ENCODE measurements at places on chromosomes 7 and 10.

- no peak for DNase-seq
- no peaks in the 10 kb centered on the region for H3K4me1 ChIP-seq
- no peaks in the 10 kb centered on the region for H3K36me3 ChIP-seq
Measured at GRCh38 chr7:95976369-95977060, 204.2 kb downstream of the DYNC1I1 start.

- DNase-seq, result no peak
- peak overlapping the region; percentile 81 for H3K4me3 ChIP-seq
- no peaks in the 10 kb centered on the region for H3K27me3 ChIP-seq
Measured at GRCh38 chr7:2354939-2355704, 495 bp downstream of the EIF3B start.

DNA sequence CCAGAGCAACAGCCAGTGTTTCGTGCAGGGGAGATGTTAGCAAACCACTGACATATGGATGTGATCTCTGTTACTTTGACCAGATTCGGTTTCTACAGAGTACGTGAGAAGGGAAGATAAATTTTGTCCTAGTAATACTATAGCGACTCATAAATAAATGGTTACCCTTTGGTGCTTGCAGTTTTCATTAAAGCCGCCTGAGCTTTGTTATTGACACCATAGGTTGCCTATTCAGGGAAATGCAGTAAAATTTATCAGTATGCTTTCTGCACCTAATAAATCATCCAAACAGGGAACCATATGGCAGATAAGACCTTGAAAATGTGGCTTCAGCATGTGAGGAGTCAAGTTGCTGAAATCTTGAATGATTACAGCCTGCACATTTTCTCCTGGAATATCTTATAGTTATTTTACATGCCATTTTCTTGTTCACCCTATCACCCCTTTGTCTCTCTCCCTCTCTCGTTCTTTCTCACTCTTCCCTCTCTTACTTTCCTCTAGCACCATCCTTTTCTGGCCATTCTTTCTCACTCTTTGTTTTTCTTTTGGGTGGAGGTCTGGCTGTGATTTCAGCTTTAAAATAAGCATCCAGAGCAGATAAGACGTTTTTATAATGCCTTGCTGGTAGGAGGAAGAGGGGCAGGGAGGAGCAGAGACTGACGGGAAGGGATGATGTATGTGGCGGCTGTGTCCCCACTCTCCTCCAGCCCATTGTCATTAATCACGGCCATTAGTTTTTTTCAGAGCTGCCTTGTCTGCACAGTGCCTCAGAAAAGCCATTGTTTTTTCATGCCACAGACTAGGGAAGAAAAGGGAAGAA is 182.5 kb downstream of the LRMDA start:
- peak; percentile 45 for DNase-seq
- H3K27ac ChIP-seq, result no peak overlapping the region
- no peaks in the 10 kb centered on the region for H3K4me1 ChIP-seq
- H3K36me3 ChIP-seq, result no peaks in the 10 kb centered on the region
- H3K4me3 ChIP-seq, result no peak overlapping the region

GRCh38 chr7:30225863-30226613 is 58.4 kb upstream of the ZNRF2 start:
- peaks cover 13% of the 10 kb centered on the region for H3K4me1 ChIP-seq
- peak; percentile 82 for DNase-seq
- H3K36me3 ChIP-seq, result no peaks in the 10 kb centered on the region
- peak overlapping the region; percentile 11 for H3K27ac ChIP-seq

- H3K4me3 ChIP-seq, result no peak overlapping the region
- H3K36me3 ChIP-seq, result no peaks in the 10 kb centered on the region
- DNase-seq, result peak; percentile 92
- peaks cover 7% of the 10 kb centered on the region for H3K4me1 ChIP-seq
- H3K27me3 ChIP-seq, result no peaks in the 10 kb centered on the region
Measured at GRCh38 chr10:44724415-44725174, 186.5 kb upstream of the TMEM72 start.

GRCh38 chr7:8208816-8209215 is 53.2 kb downstream of the ICA1 start:
- no peaks in the 10 kb centered on the region for H3K36me3 ChIP-seq
- DNase-seq, result no peak
- no peaks in the 10 kb centered on the region for H3K27me3 ChIP-seq
- H3K4me3 ChIP-seq, result no peak overlapping the region

- no peaks in the 10 kb centered on the region for H3K36me3 ChIP-seq
- no peak overlapping the region for H3K4me3 ChIP-seq
- no peaks in the 10 kb centered on the region for H3K4me1 ChIP-seq
- no peaks in the 10 kb centered on the region for H3K27me3 ChIP-seq
- no peak overlapping the region for H3K27ac ChIP-seq
Measured at GRCh38 chr7:51705701-51706100, 389.1 kb upstream of the COBL start.

- no peaks in the 10 kb centered on the region for H3K36me3 ChIP-seq
Measured at GRCh38 chr10:22713853-22714478, 412 bp downstream of the PIP4K2A start.

- H3K27me3 ChIP-seq, result no peaks in the 10 kb centered on the region
- H3K4me1 ChIP-seq, result no peaks in the 10 kb centered on the region
- no peaks in the 10 kb centered on the region for H3K36me3 ChIP-seq
- H3K4me3 ChIP-seq, result no peak overlapping the region
- DNase-seq, result no peak
Measured at GRCh38 chr7:90262438-90262837, 17.5 kb downstream of the CFAP69 start.

GRCh38 chr10:110994406-110995086 is 75.1 kb downstream of the SHOC2 start:
- H3K4me1 ChIP-seq, result peaks cover 23% of the 10 kb centered on the region
- no peak for DNase-seq
- H3K27me3 ChIP-seq, result no peaks in the 10 kb centered on the region

- H3K27me3 ChIP-seq, result no peaks in the 10 kb centered on the region
- no peaks in the 10 kb centered on the region for H3K36me3 ChIP-seq
- H3K4me3 ChIP-seq, result no peak overlapping the region
- peak; percentile 99 for DNase-seq
- H3K27ac ChIP-seq, result peak overlapping the region; percentile 83
- peaks cover 17% of the 10 kb centered on the region for H3K4me1 ChIP-seq
Measured at GRCh38 chr7:43674559-43675436, 54.5 kb downstream of the COA1 start.

DNA sequence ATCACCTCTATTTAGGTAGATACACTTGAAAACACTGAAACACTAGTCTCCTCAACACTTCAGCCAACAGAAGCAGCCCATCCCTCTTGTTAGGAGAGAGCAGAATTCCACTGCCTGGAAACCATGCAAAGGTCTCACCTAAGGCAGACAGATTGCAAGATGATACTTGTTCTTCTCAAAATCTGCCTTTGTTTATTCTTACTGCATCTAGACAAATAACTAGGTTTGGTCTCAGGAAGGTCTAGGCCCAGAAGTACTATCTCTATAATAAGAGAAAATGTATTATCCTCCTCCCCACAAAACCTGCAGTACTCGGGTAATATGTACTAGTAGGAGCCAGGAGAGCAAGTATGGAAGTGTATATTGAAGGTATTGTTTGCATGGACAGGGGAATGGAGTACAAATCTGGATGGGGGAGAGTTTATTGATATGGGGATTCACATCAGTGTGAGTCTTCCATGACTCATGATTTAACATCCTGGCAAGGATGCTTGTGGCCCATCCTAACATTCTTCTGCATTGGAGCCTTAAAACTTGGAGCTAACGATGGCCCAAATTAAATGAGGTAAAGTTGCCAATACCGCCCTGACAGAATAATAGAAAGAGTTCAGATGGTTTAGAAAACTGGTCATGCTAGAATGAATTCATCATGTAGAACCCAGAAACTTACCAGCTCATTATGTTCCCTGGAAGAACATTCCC is 109.2 kb downstream of the EPC1 start:
- H3K4me3 ChIP-seq, result no peak overlapping the region
- H3K4me1 ChIP-seq, result peaks cover 9% of the 10 kb centered on the region
- DNase-seq, result peak; percentile 89
- H3K27me3 ChIP-seq, result no peaks in the 10 kb centered on the region
- no peaks in the 10 kb centered on the region for H3K36me3 ChIP-seq

DNA sequence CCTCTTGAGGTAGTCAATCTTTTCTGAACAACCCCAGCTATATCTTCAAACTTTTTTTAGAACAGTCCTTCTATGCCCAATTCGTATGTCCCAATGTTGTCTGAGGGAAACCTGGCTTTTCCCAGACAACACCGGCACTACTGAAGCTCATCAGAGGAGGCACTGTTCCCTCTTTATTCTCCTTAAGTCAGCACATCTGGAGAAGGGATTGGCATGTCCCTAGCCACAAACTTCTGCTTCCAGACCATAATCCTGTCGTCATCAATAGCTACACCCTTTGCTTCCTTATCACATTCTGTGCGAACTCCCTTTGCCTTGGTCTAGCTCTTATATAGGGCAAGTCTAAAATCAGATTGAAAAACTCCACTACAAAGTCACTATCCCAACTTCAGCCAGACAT is 22.9 kb downstream of the PON3 start:
- H3K4me3 ChIP-seq, result no peak overlapping the region
- no peak overlapping the region for H3K27ac ChIP-seq
- no peaks in the 10 kb centered on the region for H3K27me3 ChIP-seq
- no peaks in the 10 kb centered on the region for H3K36me3 ChIP-seq
- no peaks in the 10 kb centered on the region for H3K4me1 ChIP-seq
- no peak for DNase-seq

DNA sequence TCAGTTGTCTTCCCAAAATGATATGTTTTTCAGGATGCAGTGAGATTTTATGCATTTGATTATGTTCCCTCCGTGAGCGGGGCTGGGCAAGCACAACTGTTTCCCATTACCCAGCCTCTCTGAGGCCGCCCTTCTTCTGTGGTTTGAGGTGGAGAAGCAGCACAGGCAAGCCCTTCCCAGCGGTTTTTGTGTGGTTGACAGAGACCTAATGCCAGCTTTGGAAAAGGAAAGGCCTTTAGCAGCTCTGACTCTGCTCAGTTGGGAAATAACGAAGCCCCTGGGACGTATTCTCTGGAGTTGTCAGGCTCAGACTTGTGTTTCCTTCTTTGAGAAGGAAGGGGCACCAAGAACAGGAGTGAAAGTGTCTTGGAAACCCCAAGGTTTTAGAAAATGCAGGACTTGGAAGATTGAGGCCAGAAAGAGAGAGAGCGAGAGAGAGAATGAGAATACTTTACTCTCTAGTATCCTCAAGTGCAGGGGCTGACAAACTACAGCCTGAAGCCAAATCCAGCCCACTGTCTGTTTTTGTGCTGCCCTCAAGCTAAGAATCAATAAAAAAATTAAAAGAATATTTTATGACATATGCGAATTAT is 20.6 kb upstream of the PDCD4 start:
- peaks cover 2% of the 10 kb centered on the region for H3K27me3 ChIP-seq
- H3K4me1 ChIP-seq, result no peaks in the 10 kb centered on the region
- no peak for DNase-seq
- H3K36me3 ChIP-seq, result no peaks in the 10 kb centered on the region
- H3K4me3 ChIP-seq, result no peak overlapping the region

DNA sequence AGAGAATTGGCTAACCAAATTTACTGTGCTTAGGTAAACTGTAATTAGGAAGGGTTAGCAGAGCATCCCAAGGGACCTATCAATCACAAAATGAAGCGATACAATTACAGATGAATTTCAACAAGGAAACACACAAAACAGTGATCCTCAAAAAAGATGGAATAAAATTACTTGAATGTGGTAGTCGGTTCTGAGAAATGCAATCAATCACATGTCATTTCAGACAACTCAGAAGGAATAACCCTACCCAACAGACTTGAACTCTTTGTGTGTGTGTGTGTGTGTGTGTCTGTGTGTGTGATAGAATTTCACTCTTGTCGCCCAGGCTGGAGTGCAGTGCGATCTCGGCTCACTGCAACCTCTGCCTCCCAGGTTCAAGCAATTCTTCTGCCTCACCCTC is 43.5 kb downstream of the ST8SIA6 start:
- no peaks in the 10 kb centered on the region for H3K27me3 ChIP-seq
- no peaks in the 10 kb centered on the region for H3K36me3 ChIP-seq
- H3K4me1 ChIP-seq, result no peaks in the 10 kb centered on the region
- H3K4me3 ChIP-seq, result no peak overlapping the region
- no peak for DNase-seq

GRCh38 chr7:37062560-37062859 is 338.2 kb upstream of the AOAH start:
- no peak for DNase-seq
- H3K27ac ChIP-seq, result peak overlapping the region; percentile 39
- H3K4me3 ChIP-seq, result no peak overlapping the region
- peaks cover 11% of the 10 kb centered on the region for H3K4me1 ChIP-seq
- no peaks in the 10 kb centered on the region for H3K36me3 ChIP-seq
- no peaks in the 10 kb centered on the region for H3K27me3 ChIP-seq

GRCh38 chr10:15172306-15172840 is 3.9 kb upstream of the NMT2 start:
- H3K27ac ChIP-seq, result no peak overlapping the region
- no peaks in the 10 kb centered on the region for H3K27me3 ChIP-seq
- no peaks in the 10 kb centered on the region for H3K36me3 ChIP-seq
- DNase-seq, result no peak
- H3K4me3 ChIP-seq, result no peak overlapping the region

DNA sequence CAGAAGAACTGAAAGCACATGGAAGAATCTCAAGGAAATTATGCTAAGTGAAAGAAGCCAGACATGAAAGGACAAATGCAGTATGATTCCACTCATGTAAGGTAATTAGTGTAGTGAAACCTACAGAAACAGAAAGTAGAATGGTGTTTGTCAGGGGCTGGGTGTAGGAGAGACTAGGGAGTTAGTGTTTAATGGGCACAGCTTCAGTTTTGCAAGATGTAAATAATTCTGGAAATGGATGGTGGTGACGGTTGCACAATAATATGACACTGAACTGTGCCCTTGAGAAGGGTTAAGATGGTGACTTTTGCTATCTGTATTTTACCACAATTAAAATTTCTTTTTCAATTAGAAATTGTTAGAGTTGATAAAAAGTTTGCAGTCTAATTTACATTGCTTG is 157.3 kb upstream of the ADCY1 start:
- no peak overlapping the region for H3K4me3 ChIP-seq
- no peak for DNase-seq
- no peaks in the 10 kb centered on the region for H3K4me1 ChIP-seq
- H3K27me3 ChIP-seq, result no peaks in the 10 kb centered on the region

- H3K4me1 ChIP-seq, result peaks cover 15% of the 10 kb centered on the region
- H3K27me3 ChIP-seq, result peaks cover 4% of the 10 kb centered on the region
- H3K4me3 ChIP-seq, result no peak overlapping the region
- no peak for DNase-seq
- no peak overlapping the region for H3K27ac ChIP-seq
- H3K36me3 ChIP-seq, result no peaks in the 10 kb centered on the region
Measured at GRCh38 chr10:12847361-12847975, 154.0 kb downstream of the CCDC3 start.

DNA sequence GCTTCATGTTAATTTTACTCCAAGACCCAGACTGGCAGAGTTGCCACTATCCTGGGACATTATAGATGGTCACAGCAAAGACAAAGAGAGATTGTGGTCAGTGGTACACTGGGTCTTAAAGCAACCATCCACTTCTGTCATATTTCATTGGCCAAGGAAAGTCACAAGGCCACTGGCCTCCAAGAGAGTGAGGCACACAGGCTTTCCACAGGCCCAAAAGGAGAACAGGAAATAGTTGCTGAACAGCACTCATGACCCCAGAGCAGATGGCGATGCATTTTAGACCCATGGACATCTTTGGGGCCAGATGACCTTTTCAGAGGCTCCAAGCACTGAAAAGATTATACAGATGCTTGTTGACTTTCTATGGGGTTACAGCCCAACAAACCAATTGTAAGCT is 97.4 kb downstream of the ARID5B start:
- no peaks in the 10 kb centered on the region for H3K27me3 ChIP-seq
- peaks cover 10% of the 10 kb centered on the region for H3K36me3 ChIP-seq
- H3K4me3 ChIP-seq, result no peak overlapping the region

- DNase-seq, result no peak
- H3K27me3 ChIP-seq, result no peaks in the 10 kb centered on the region
- H3K4me1 ChIP-seq, result peaks cover 17% of the 10 kb centered on the region
- no peaks in the 10 kb centered on the region for H3K36me3 ChIP-seq
- no peak overlapping the region for H3K4me3 ChIP-seq
- no peak overlapping the region for H3K27ac ChIP-seq
Measured at GRCh38 chr7:44729949-44730590, 18.6 kb upstream of the ZMIZ2 start.

Measured in astrocyte (in vitro differentiated cells and primary cell).